Stimulated activated CD4-positive, alpha-beta T cell treated with anti-CD3 and anti-CD28 coated beads, Interleukin-1b, Interleukin-23, amount 100 ng/mL, for 1 hour (primary cell): ENCODE measurements at places on chromosomes 4 and X.

DNA sequence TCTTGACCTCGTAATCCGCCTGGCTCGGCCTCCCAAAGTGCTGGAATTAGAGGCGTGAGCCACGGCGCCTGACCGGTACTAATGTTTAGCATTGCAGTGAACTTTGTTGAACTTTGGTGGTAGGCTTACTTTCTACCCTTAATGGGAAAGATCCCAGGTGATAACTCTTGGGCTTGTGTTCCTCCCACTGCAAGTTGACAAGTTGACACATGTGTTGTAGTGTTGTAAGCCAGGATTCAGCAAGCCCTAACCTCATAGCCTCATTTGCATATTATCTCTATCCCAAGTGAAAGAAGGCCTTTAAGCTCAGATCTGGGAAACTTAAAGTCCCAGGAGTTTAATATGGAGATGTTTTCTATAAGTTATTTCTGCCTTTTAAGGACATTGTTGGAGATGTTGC lies 80.0 kb upstream of the CLCN4 start:
- DNase-seq = no peak

DNA sequence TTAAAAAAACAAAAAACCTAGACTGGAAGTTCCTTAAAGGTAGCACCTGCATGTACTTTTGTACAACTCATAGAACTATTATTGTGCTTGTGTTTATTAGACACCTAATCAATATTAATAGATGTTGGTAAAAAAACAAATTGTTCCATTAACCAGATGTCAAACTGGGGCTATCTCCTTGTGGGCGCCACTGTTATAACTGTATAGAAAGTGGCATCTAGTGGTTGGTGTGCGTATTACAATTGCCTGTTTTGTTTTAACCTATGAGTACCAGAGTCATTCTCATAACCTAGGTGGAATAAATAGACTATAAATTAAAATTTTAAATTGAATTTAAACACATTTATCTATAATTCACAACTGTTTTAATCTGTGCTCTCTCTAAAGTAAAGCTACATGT lies 97.4 kb downstream of the COL4A5 start:
- DNase-seq = no peak

- peak; percentile 1 for DNase-seq
These were observed 58.2 kb upstream of the ZNF157 start for GRCh38 chrX:47311932-47312774.

- no peak for DNase-seq
These were observed 3.3 kb downstream of the IL13RA1 start for GRCh38 chrX:118730500-118731247.

DNA sequence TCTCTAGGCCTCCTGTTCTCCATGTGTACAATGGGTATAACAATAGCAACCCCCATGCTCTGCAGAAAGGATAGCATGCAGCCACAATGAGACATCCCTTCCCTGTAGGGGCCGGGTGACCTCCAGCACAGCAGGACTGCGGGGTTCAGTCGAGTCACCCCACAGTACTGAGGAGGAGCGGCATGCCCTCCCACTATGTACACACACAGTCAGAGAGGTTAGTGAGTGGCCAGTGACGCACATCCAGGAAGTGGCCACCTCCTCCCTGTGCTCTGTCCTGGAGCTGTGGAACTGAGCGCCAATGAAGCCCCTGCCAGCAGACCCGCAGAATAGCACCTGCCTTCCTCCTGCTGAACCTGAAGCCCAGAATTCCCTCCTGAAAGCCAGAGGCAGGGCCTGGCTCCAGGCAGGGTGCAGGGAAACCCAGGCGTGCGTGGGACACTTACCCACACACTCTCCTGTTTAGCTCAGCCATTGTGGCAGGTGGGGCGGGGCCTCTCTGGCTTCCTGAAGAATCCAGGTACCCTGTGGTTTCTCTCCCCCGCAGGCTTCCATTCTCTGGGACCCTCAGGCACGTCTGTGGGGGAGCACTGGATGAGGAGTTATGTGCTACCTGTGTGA lies 50.0 kb downstream of the WFS1 start:
- DNase-seq = no peak

DNA sequence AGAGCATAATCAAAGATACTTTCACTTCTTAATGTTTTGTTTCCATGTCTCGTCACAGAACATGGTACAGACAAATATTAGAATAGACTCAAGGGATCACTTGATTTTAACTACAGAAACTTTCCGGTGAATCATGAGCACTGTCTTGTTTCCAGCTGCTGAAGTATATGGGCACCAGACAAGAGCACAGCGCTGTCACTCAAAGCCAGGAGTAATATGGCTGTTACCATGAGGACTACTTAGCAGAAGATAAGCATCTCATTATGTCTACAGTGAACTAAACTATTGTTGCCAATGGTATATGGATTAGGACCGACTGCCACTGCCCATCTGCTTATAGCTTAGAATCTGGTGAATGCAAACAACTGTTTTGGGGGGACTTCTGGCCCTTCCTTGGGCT lies 34.3 kb downstream of the MECP2 start:
- no peak for DNase-seq
